Activated naive CD8-positive, alpha-beta T cell treated with anti-CD3 and anti-CD28 coated beads, Interleukin-2, amount 10 ng/mL, durations not matched to agents 7 days and 5 days (primary cell): ENCODE measurements at places on chromosomes 1 and 21. TPM values are rescaled to one million over a fixed set of nuclear protein-coding genes. Genes with fewer than 3 reads are reported as not detected.

The ZBTB8B gene
- total RNA-seq = not detected

- no peak for DNase-seq
Measured at GRCh38 chr1:183879494-183879893, 74.6 kb downstream of the RGL1 start.

DNA sequence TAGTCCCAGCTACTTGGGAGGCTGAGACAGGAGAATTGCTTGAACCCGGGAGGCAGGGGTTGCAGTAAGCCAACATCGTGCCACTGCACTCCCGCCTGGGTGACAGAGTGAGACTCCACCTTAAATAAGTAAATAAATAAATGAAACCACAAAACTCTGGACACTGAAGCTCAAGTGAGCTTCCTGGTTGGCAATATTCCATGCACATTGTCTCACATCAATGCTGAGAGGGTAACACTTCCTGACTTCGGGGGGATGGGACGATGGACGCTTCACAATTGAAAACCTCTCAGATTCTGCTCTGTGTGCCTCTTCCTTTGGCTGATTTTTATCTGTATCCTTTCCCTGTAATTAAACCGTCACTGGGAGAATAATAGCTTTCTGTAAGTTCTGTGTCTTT is 70.0 kb upstream of the ZNF644 start:
- no peak for DNase-seq

DNA sequence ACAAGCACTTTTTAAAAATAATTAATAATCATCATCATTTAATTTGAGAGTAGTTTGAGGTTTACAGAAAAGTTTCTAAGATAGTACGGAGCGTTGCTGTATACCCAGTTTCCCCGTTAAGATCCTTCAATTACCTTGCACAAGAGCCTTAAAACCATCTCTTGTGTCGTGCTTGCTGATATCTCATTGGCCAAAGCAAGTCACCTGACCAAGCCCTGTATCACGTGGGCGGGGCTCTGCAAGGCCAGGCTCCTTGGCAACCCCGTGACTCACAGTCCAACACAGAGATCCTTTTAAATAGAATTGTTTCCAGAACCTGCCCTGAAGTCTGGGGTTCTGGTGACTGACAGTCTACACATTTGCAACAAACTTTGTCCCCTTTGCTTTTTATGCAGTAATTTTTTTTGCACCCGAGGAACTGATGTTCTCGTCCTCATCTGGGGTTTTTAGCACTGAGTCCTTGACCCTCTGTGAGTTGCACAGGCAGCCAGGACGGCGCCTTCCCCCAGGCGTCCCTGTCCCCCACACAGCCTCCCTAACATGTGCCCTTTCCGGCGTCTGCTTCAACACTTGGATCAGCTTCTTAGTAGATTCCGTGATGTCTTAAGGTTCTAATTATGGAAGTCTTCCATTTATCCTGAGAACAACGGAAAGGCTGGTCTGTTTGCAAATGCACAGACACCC is 183.3 kb upstream of the TMEM51 start:
- no peak for DNase-seq

GRCh38 chr1:10960411-10961299 is 51.8 kb upstream of the TARDBP start:
- DNase-seq = peak; percentile 85

GRCh38 chr1:114892194-114892918 is 37.7 kb downstream of the SYCP1 start:
- no peak for DNase-seq

DNA sequence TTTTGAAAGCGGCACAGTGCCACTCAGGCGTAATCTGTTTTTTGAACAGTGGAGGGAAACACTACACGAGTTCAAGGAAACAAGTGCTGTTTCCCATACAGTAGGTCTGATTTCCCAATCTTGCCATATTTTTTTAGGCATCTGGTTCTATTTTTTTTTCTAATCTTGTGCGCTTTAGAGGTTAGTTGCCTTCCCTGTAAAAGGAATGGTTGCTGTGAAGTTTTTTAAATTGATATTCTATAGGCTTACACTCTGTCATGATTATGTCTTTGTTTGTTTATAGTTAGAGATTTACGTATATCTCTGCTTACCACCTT is 1.2 kb downstream of the NASP start:
- no peak for DNase-seq

GRCh38 chr21:42199868-42200463 is 19.0 kb upstream of the ABCG1 start:
- no peak for DNase-seq

DNA sequence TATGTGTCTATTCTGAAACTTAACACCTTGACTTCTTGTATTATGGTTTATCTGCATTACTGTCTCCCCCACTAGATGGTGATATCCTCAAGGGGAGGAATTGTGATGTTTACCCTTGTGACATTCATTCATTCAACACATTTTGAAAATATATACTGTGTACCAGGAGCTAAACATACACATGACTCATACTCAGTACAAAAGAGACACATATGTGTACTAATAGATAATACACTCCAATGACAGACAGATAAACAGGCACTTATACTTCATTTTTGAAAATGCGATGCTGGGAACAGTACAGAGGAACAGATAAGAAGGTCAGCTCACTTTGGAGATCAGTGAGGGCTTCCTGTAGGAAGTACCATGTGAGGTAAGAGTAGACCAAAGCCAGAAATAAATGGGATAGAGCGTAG is 8.9 kb upstream of the RAB3GAP2 start:
- DNase-seq = no peak

DNA sequence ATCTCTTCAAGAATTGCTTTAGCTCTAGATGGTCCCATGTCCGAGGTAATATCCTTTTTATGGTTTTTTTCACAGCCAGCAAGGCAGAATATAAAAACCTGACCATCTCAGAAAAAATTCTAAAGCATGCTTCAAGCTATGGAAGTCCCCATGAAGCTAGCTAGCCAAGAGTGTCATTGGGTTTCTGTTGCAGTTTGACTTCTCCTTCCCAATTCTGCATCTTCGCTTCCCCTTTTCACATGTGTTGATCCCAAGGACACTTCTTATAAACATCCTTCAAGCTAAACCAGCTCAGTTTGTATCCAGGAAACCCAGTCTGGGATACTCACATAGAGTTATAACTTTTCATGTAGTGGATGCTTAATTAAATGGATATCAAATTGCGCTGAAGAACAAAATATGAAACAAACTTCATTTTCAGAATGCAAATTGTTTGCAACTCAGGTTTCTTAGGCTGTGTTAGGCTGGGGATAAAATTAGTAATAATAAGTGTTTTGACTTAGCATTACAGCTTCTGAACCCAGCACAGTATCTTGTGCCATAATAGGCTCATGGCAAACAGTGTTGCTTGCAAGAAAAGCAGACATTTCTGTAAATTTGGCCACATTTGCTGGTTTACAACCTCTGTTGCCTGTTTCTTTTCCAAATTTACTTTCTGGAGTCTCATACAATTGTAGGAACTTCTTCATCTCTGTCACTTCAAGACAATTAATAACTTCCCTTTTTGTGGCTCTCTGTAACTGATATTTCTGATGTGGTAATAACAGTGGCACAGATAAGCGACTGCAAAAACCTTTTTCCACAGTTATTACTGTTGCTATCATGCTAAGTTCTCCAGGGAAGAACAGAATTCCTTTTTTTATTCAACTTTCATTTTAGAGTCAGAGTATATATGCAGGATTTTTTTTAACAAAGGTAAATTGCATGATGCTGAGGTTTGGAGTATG is 53.2 kb downstream of the NCAM2 start:
- no peak for DNase-seq

The PRELP gene
- total RNA-seq = not detected

The FOXD3 gene
- not detected for total RNA-seq

- DNase-seq = no peak
Measured at GRCh38 chr1:58648842-58649241, 51.0 kb downstream of the MYSM1 start.

DNA sequence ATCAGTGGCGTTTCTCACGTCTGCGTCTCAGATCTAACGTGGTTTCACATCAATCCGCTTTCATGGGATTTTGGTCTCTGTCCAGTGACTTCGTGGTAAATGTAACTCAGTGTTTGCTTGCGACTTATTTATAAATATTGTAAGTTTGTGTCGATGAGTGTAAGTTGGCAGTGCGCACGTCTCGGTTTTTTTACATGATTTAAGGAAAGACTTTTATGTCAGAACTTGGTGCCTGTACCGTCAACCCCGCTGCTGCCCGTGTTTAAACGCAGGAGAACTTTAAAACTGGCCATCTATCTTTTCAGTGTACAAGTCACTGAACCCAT is 1.5 kb downstream of the B3GALT6 start:
- no peak for DNase-seq

The EXTL1 gene
- not detected for total RNA-seq
